GM06990 (cell line): ENCODE measurements at places on chromosomes 1 and 21.

- DNase-seq: no peak
Measured at GRCh38 chr1:94270801-94271203, 33.4 kb upstream of the ARHGAP29 start.

DNA sequence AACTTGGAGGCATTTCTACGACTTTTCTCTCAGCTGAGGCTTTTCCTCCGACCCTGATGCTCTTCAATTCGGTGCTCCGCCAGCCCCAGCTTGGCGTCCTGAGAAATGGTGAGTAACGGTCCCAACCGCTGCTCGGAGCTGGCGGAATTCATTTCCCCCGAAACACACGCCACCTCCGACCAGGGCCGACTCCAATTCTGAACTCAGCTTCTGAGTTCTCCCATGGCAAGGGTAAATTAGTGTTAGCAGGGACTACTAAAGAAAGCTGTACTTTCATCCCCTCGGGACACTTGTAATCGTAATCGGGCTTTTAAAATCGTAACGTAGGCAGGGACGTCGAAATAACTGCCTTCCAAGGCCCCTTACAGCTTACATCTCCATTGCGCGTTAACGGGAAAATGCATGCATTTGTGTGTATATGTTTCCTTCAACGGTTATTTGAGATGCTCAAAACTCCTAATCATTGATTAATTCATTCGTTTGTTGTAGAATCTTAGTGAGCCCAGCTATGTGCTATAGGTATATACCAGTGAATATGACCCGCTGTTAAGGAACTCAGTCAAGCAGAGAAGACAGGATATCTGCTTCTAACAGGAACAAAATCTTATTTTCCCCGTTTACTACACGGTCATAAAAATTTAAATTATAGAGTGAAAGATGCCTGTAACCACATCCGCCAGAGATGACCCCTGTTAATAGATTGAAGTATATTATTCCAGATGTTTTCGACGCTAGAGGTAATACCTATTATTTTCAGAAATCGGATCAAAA lies 472 bp downstream of the DTL start:
- no peak for DNase-seq

GRCh38 chr1:160646711-160647328 lies at the start of gene SLAMF1:
SLAMF1 (minus strand) TSS chr1:160647044; CDS start chr1:160646945, 99 bp downstream.
- peak; percentile 66 for DNase-seq

- DNase-seq: no peak
Measured at GRCh38 chr1:60386249-60386648, 312.7 kb upstream of the C1orf87 start.

DNA sequence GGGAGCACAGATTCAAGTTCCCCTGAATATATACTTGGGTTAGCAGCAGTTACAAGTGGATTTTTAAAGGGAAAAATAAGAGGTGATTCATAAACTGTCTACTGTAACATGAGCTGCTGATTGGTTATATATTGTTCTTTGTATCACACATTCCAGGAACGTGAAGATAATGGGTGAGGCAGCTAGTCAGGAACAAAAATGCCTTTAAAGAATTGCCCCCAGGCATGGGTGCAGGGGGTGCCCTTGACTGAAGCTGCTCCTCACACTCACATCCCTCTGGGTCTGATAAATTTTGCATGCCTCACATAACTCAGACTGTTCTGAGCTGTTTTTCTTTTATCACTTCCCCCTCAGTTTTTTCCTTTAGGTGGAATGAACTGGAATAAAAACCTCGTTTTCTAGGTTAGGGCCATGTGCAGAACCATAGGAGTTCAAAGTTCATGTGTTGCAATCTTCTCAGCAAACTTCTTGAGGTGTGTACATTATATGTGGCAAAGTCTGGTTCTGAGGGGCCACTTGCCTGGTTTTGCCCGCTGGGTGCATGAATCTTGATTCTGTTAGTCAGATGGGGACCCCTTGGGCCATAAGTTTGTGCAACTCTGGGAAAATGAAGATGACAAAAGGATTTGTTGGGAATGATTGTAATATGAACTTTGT lies 21.1 kb downstream of the TBX19 start:
- no peak for DNase-seq

DNA sequence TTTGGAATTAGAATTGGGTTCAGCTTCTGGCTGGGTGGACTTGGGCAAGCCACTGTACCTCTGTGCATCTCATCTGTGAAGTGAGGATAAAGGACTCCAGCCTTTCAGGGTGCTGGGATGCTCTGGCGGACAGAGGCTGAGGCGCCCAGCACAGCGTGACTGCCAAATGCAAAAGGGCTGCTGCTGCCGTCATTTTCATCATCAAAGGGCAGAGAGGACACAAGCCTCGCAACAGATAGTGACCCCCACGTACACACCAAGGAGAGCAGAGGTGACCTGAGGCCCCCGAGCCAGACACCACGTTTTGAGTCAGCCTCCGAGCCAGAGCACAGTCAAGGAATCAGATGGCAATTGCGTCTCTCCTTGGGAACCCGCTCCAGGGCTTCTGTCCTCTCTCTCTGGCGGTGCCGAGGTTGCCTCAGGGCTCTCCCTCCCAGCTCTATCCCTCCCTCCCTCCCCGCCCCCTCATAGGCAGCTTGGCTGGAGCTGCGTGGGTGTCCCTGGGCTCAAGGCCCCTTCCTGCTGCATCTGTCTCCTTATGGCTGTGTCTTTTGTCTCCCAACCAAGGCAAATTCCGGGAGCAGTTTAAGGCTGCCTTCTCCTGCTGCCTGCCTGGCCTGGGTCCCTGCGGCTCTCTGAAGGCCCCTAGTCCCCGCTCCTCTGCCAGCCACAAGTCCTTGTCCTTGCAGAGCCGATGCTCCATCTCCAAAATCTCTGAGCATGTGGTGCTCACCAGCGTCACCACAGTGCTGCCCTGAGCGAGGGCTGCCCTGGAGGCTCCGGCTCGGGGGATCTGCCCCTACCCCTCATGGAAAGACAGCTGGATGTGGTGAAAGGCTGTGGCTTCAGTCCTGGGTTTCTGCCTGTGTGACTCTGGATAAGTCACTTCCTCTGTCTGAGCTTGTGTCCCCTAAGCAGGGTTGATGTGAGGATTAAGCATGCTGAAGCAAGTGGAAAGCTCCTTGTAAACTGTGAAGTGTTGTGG lies 9.0 kb downstream of the HCRTR1 start:
- no peak for DNase-seq

- no peak for DNase-seq
Measured at GRCh38 chr1:45026446-45026845, 14.4 kb downstream of the UROD start.

DNA sequence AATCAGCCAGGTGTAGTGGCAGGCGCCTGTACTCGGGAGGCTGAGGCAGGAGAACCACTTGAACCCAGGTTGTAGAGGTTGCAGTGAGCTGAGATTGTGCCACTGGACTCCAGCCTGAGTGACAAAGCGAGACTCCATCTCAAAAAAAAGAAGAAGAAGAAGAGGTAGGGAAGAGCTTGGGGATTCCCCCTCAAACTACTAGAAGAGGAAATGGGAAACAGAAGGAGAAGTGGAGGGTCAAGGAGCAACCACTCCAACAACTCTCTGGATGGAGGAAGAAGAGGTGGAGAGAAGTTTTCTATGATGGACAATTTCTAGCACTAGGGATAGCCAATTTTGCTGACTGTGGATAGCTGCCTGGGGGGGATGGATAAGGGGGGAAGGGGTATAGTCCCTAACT lies 14.9 kb upstream of the SLAMF9 start:
- no peak for DNase-seq

DNA sequence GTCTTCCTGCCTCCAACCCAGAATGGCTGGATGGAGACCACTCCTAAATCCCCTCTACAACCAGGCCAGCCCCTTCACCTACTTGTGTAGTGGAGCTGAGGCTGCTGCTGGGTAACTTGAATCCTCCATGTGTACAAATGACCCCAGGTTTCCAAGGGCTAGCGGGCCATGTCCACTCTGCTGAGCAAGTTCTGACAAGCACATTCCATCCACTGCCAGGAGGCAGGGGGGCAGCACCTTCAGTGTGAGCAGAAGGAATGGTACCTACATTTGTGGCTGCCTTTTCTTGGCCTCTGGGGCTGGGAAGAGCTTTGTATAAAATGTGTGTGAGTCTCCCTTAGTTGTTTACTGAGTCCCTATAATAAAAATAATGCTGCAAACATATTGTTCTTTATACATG lies 14.5 kb downstream of the KIAA0040 start:
- DNase-seq: no peak

DNA sequence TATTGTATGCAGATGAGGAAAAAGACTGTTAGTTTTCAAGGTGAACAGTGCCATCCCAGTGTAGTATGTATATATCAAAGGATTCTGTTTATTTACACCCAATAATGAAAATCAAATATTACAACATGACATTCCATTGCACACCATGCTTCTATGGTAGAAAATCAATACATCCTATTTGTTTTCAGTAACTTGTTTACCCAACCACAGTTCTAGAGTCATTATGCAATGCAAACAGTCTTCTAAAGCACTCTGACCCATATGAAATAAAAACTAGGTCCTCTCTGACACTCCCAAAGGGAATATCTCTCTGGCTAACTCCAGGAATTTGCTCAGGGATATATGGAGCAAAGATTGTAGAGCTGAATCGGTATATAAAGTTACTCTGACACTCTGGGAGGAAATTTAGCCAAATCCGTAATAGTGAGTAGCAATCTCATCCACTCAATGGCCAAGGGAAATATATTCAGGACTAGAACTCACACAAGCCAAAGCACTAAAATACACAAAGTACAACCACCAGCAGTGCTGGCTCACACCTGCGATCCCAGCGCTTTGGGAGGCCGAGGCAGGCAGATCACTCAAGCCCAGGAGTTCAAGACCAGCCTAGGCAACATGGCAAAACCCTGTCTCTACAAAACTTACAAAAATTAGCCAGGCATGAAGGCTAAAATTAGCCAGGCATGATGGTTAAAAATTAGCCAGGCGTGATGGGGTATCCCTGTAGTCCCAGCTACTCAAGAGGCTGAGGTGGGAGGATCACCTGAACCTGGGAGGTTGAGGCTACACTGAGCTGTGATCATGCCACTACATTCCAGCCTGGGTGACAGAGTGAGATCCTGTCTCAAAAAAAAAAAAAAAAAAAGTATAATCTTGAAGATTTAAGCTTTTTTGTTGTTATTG lies 75.2 kb downstream of the RERE start:
- no peak for DNase-seq

- DNase-seq: no peak
Measured at GRCh38 chr1:52674497-52675384, 23.4 kb downstream of the COA7 start.

- DNase-seq: no peak
Measured at GRCh38 chr1:147635342-147635741, 35.0 kb downstream of the ACP6 start.

DNA sequence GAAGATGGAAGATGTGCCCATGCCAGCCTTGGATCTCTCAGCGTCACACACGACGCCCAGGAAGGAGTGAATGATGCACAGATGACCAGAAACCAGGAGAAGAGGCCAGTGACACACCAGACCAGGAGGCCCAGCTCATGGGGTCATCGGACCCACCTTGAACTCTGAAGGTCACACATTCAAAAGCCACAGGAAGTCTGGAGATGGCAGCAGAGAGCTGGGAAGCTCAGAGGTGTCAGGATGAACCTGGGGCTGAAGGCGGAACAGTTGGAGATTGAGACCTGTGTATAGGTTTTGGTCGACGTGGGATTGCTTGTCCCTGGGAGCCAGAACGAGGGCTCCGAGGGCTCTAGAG lies 43.6 kb downstream of the SLC19A1 start:
- no peak for DNase-seq

DNA sequence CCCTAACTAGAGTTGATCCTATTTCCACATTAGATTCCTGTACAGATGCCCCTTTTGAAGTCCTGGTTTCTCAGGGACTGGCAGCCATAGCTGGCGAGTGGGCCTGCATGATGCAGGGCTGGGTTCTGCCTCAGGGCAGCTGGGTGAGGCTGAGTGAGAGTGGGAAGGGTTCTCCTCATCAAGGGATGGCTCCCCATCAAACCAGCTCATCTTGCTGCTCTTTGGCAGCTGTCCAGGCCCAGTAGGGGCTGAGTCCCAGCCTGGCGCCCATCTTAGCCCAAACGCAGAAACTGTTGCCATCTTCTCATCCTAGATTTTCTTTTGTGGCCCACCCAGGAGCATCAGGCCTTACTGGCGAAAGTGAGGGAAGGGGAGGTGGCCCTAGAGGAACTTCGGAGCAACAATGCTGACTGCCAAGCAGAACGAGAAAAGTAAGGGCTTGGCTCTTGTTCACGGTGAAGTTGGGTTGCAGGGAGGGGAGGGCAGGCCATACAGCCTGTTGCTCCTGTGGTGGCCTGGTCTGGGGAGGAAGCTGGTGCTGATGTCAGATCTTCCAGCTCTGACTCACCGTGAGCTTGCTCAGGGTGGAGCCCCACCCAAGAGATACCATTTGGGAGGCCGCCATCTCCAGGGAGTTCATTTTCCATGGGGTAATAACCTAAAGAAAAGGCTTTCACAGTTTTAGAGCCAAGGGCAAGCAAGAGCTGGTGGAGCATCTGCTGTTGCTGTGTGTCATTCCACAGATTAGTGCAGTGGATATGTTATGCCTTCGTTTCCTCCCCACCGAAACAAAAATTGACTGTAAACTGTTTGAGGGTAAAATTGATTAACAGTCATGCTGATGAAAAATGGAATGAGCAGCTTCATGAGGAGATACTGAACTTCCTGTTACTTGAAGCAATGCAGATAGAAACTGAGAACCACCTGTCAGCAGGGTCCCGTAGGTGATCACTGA lies 34.7 kb downstream of the TUFT1 start:
- no peak for DNase-seq

DNA sequence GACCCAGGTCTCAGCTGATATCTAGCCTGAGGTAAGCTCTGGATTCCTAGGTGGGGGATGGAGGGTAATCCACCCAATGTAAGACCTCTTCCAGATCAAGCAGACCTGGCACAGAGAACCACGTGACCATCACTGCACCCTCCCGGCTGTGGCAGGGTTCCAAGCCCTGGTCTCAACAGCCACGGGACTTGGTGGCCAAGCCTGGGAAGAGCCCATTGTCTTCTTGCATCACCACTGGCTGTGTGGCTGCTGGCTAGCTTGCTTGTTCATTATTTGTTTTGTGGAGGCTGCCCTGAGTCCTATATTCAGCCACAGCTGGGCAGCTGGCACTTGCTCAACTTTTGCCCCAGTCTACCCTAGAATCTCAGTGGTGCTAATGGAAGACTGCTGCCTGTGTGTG lies 24.1 kb upstream of the NFASC start:
- DNase-seq: no peak

GRCh38 chr1:163796394-163796821 lies 474.7 kb downstream of the NUF2 start:
- no peak for DNase-seq

GRCh38 chr1:222987674-222988076 lies 155.4 kb downstream of the TLR5 start:
- no peak for DNase-seq

- no peak for DNase-seq
Measured at GRCh38 chr1:11388617-11389016, 90.3 kb upstream of the DISP3 start.
